ENCODE measurements at places on chromosomes 6 and 20.
A peak's percentile ranks its signal among the peaks of the same experiment; 100 is the strongest.

GRCh38 chr6:52305411-52305810 lies 20.9 kb upstream of the MCM3 start:
- DNase-seq = no peak

- no peak for DNase-seq
Measured at GRCh38 chr6:154058963-154059680, 20.1 kb downstream of the OPRM1 start.

DNA sequence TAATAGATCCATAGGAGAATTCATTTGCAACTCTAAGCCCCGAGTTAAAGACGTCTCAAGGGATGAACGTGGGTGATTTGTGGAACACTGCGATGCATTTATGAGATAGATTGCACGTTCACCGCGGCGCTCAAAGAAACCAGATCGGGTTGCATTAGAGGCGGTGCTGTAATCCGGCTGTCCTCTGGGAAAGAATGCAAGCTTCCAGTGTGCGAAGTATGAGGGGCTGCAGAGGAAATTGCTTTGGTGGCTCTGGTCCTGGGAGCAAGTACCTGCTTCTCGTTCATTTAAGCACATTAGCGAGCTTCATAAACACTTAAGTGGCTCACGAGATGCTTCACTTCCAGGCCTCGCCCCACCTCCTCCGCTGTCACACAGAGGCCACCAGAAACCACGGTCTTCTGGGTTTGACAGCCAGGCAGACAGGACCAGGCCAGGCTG lies 182.3 kb downstream of the CDH4 start:
- DNase-seq = no peak

DNA sequence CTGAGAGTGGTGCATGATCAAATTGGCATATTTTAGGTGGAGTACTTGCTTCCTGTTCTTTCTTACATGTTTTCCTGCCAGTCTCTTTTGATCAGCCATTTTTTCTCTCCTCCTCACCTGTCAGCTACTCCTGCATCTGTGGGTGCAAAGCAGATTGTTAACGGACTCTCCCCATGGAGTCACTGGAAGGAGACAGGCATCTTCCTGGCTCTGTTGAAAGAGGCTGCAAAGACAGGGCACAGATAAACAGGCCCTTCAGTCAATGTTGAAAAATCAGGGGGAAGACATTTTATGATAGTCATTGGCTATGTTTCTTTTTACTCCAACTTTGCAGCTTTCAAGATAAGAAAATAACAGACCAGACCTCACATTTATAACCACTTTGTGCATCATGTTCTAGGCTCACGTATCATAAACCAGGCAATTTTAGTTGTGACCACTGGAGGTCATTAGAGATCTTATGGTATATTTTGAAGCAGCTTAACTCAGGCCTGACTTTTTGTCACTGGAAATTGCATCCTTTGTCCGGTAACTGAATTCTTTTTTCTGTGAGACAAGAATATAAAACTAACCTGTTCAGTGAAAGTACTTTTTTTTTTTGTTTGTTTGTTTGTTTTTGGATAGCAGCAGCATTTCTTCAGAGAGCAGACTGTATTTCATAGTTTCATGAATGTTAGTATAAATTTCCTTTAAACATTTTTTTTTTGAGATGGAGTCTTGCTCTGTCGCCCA lies 20.1 kb downstream of the ECT2L start:
- DNase-seq = peak; percentile 68

- DNase-seq = no peak
Measured at GRCh38 chr20:9388160-9388812, 126.1 kb upstream of the LAMP5 start.
